ENCODE measurements at places on chromosomes 2 and 18.

DNA sequence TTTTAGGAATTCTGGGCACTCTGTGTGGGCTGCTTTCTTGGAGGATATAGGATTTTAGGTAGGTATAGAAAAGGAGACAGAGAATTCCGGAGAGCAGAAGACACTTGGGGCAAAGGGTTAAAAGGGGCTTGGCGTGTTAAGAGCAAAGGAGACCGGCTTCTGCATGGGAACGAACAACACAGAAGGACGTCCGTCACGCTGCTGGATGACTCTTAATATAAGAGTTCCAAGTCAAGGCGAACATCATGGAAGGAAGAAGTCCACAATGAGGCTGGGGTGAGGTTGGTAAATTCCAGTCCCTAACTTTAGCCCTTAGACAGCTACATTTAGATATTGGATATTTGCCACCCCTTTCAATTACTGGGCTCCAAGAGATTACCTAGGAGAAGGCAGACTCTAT, 15.9 kb upstream of the SLC20A1 start:
- DNase-seq: no peak

DNA sequence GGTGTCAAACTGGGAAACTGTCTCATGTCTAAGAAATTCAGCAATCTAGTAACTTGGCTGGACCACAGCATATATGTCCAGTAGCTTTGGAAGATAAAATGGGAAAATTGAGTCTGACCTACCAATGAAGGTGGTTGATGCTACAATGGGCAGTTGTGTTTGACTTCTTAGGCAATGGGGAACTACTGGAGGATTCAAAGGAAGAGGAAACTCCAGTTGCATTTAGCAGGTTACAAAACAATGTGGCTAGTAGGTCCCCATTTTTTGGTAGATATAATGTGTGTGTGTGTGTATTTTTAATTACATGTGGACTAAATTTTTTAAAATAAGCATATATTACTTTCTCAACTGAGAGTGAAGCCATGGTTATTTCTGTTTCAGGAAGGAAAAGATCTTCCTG, 427.7 kb downstream of the NBAS start:
- no peak for DNase-seq

GRCh38 chr2:12824778-12825379, 108.1 kb downstream of the TRIB2 start:
- DNase-seq: no peak

GRCh38 chr2:16588565-16588964, 77.1 kb downstream of the CYRIA start:
- DNase-seq: no peak

DNA sequence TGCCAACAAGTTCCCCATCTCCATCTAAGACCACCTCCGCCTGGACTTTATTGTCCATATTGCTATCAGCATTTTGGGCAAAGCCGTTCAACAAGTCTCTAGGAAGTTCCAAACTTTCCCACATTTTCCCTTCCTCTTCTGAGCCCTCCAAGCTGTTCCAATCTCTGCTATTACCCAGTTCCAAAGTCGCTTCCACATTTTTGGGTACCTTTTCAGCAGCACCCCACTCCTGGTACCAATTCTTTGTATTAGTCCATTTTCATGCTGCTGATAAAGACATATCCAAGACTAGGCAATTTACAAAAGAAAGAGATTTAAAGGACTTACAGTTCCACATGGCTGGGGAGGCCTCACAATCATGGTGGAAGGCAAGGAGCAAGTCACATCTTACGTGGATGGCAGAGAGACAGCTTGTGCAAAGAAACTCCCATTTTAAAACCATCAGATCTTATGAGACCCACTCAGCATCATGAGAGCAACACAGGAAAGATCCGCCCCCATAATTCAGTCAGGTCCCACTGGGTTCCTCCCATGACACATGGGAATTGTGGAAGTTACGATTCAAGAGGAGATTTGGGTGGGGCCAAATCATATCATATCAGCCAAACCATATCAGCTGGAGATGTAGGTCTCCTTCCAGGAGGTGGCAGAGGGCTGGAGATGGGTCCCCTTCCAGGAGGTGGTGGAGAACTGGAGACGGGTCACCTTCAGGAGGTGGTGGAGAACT, 19.8 kb upstream of the TXNDC2 start:
- no peak for DNase-seq

GRCh38 chr2:42031281-42032223, 16.3 kb upstream of the PKDCC start:
- no peak for DNase-seq
